Stimulated activated CD8-positive, alpha-beta memory T cell treated with anti-CD3 and anti-CD28 coated beads, Interleukin-12 subunit alpha, Interleukin-12 subunit beta, amount 100 ng/mL, for 4 hours (primary cell): ENCODE measurements at places on chromosomes 3 and 15.
A peak's percentile ranks its signal among the peaks of the same experiment; 100 is the strongest.

GRCh38 chr3:9550999-9551398 lies 2.6 kb downstream of the LHFPL4 start:
- DNase-seq = no peak

- no peak for DNase-seq
Observed at GRCh38 chr15:80870893-80871292, 91.7 kb downstream of the CEMIP start.

- DNase-seq = no peak
Observed at GRCh38 chr15:98667521-98668179, 19.3 kb downstream of the IGF1R start.

GRCh38 chr3:34969513-34969912 lies 669.8 kb upstream of the ARPP21 start:
- no peak for DNase-seq

GRCh38 chr15:26382444-26383072 lies 390.3 kb downstream of the GABRB3 start:
- DNase-seq = no peak

GRCh38 chr15:34810443-34811129 lies 15.2 kb upstream of the ACTC1 start:
- no peak for DNase-seq

- no peak for DNase-seq
Observed at GRCh38 chr3:25097023-25097422, 331.0 kb upstream of the RARB start.

DNA sequence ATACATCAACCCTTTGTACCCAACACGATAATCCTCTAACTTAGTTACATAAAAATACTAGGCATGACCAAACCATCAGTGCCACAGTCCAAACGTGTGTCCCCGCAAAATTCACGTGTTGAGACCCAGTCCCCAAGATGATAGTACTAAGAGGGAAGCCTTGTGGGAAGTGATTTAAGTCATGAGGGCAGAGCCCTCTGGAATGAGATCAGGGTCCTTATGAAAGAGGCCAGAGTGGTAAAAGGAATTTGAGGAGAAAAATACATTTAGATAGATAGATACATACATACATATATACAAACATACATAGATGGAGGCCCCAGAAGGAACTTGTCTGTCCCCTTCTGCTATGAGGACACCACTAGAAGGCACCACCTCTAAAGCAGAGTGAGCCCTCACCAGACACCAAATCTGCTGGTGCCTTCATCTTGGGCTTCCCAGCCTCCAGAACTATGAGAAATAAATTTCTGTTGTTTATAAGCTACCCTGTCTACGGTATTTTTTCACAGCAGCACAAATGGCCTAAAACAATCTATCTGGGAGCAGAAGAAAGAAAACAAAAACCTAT lies 8.0 kb downstream of the TBC1D2B start:
- no peak for DNase-seq

- no peak for DNase-seq
Observed at GRCh38 chr3:30750967-30751366, 143.5 kb downstream of the GADL1 start.

GRCh38 chr15:37764733-37765191 lies 169.7 kb upstream of the TMCO5A start:
- no peak for DNase-seq

DNA sequence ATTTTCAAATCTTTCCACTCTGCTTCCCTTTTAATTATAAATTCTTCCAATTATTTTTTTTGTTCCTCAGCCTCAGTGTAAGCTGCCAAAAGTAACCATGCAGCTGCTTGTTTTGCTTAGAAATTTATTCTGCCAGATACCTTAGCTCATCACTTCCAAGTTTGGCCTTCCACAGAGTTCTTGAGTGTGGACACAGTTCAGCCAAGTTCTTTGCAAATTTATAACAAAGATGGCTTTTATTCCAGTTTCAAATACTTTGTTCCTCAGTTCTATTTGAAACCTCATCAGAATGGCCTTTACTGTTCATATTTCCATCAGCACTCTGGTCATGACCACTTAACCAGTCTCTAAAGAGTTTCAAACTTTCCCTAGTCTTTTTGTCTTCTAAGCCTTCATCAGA lies 10.3 kb downstream of the RTP1 start:
- no peak for DNase-seq

GRCh38 chr3:148513096-148513543 lies 184.6 kb upstream of the AGTR1 start:
- no peak for DNase-seq

DNA sequence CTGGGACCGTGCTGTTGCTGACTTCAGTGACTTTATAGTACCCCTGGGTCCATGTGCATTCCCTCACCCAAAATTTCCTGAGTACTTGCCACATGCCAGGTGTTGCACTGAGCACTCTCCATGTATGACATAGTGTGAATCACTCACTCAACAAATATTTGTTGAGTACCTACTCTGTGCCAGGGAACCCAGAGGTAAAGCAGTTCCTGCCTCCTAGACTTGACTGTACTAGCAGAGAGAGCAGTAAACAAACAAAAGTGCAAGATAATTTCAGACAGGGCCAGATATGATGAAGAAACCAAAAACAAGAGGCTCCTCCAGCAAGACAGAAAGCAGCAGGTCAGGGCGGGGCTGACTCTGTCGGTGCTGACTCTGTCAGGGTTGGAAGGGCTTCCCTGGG lies 12.2 kb downstream of the TGM4 start:
- DNase-seq = no peak

DNA sequence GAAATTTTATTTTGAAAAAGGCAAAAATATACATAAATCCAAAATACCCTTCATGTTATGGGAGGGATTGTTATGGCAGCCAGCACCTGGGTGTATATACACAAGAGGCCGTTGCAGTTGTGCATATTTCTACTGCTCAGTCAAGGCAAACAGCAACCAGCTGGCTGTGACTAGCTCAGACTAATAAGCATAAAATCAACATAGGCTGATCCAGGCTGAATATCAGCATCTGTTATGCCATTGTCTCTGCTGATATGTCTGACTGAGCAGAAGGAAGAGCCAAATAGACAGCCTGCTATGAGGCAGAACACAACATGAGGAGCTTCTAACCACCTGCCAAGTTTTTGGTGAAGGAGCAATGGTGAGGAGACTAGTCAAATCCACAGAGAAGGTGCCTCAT lies 457.5 kb upstream of the ALCAM start:
- no peak for DNase-seq

- DNase-seq = peak; percentile 15
Observed at GRCh38 chr3:48990636-48991469, 812 bp downstream of the P4HTM start.

DNA sequence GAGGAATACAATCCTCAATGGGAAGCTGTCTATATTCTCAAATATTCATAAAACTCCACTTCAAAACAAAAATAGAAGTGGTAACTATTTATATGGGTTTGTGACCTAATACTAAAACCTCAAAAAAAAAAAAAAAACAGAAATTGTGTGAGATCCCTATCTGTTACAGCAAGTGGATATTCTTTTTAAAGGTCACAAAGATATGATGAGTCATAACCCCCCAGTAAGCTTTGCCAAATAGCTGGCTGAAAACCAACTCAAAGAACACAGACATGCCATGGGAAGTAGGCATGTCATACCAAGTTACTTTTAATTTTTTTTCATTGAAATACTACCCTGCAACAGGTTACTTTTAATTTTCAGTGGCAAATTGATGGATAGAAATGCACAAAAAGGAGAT lies 62.5 kb downstream of the CBLB start:
- DNase-seq = no peak

- no peak for DNase-seq
Observed at GRCh38 chr3:35986161-35986560, 346.8 kb downstream of the ARPP21 start.

GRCh38 chr15:73809728-73810501 lies 56.8 kb upstream of the INSYN1 start:
- no peak for DNase-seq

DNA sequence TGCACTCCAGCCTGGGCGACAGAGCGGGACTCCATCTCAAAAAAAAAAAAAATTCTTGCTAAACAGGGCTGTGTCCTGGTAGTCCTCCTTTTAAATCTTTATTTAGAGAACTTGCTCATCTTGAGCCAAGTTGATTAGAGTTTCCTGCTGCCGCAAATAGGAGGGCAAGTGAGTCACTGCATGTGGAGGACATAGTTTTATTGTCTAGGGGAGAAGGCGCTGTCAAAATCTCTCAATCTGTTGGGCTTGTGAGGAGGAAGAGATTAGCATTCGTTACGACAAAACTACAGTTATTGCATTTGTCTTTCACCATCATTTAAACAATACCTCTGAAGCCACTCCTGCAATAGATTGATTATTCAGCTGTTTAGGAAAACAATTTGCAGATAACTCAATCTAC lies 11.5 kb downstream of the MUC4 start:
- no peak for DNase-seq

DNA sequence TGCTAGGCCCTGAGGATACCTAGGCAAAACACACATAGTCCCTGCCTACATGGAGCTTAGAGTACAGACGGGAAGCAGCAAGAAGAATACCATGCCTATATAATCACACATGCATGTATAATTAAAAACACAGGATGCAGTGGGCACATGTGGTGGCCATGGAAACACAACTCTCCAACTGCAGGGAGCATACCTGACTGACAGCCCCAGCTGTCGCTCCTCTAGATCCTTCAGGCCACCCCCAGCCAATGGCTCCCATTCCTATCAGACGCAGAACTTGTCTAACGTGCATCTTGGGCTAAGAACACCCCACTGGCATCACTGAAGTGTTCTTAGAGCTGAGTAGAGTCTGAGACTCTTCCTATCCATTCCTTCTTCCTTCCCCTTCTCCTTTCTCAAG lies 125.5 kb upstream of the FRMD4B start:
- no peak for DNase-seq

GRCh38 chr15:70132139-70132538 lies 34.4 kb upstream of the TLE3 start:
- no peak for DNase-seq
